ENCODE measurements at places on chromosomes 6 and 20. TPM values are rescaled to one million over a fixed set of nuclear protein-coding genes. Genes with fewer than 3 reads are reported as not detected.

The TAAR6 gene
- not detected for total RNA-seq

The IMPG1 gene
- total RNA-seq: not detected

- DNase-seq: no peak
These were observed 357.1 kb downstream of the MAFB start for GRCh38 chr20:40331807-40332560.

DNA sequence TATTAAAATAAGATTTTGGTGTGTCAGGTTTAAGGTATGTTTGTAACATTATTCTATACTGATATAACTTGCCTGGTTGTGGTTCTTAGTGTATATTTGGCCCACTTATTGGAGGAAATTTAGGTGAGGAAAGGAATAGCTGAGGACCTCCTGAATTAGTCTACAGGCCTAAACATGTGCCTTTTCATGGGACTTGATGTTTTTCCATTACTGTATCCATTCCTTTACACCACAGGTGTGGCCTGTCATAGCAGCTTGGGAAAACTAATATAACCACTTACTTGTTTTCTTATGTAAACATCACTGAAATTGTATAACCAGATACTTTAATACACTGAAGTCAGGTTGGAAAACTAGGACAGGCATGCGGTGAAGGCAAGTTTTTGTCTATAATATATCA is 27.6 kb downstream of the BCKDHB start:
- no peak for DNase-seq

The GATA5 gene
- total RNA-seq: not detected
